Pons (tissue), 1 donor: ENCODE measurements at places on chromosomes 11 and 22.

DNA sequence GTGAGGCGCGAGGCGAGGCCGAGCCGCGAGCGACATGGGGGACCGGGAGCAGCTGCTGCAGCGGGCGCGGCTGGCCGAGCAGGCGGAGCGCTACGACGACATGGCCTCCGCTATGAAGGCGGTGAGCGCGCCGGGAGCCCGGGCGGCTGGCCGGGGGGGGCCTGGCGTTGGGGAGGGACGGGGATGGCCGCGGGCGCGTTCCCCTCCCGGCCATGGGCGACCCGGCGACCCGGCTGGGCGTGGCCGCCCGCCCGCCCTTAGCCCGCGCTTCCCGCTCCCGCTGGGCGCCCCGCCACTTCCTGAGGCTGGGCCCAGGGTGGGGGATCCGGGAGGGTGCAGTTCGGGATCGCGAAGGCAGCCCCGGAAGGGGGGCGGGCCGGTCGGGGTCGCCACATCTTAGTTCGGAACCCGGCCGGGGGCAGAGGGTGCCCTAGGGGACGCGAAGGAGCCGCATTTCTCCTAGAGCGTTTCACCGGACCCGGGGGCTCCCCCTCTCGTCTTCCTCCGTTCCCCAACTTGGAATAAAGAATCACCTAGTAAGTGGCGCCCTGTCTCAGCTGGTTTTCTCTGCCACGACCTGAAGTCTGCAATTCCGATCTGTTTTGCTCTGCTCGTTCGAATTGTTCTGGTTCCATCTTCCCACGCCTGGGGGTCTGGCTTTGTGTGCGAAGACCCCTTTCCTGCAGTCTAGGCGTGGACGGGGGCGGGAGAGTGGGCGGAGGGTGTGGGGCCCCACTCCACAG is 536 bp downstream of the YWHAH start:
- no peak for DNase-seq

GRCh38 chr11:127135256-127135655 is 134.7 kb upstream of the KIRREL3 start:
- DNase-seq: no peak

DNA sequence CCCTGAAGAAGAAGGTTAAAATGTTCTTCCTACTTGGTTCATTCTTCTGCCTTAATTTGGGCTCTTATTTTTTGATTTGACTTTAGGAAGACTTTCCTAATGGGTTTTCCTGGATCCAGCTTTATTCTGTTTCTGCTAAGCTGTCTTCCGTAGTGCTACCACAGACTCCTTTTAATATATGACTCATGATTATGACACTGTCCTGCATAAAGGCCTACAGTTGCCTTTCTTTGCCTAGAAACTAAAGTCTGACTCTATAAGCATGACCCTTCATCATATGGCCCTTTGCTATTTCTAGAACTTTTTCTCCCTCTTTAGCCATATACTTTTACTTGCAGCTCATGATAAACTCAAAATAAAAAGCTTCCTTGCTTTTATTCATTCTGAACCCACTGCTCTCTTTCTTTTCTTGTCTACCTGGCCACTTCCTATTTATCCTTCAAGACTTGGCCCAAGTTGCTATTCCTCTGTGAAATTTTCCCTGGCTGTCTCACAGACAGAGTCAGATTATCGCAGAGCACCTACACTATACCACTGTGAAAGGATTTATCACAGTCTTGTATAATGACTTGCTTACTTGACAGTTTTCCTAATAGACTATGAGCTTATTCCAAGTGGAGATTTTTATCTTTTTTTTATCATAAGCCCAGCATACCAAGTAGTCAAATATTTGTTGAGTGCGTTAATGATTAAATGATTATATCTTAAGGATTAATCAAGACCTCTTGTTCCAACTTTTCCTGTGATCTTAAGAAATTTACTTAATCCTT is 24.7 kb downstream of the TBCEL start:
- no peak for DNase-seq

DNA sequence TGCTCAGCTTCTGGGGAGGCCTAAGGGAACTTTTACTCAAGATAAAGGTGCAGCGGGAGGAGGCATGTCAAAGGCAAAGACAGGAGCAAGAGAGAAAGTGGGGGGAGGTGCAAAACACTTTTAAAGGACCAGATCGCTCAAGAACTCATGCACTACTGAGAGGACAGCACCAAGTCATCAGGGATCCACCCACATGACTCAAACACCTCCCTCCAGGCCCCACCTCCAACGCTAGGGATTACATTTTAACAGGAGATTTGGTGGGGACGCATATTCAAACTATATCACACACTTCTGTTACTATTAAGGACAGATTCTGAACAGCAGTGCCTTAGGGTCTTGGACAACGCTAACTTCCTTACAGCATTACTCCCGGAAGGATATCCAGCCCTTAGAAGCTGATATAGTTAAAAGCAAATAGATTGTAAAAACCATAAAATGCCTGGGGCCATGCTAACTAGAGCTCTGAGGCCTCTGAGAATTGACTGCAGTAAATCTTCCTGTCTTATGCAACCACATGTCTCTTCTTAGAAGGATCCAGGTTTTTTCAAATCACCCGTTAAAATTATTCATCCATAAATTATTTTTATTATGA is 16.7 kb upstream of the ZC3H12C start:
- DNase-seq: no peak

GRCh38 chr11:57770793-57771192 is 9.2 kb downstream of the CTNND1 start:
- no peak for DNase-seq

GRCh38 chr22:50656122-50657070 is 16.2 kb upstream of the SHANK3 start:
- no peak for DNase-seq

GRCh38 chr11:134393638-134394037 is 18.4 kb downstream of the B3GAT1 start:
- peak; percentile 45 for DNase-seq

DNA sequence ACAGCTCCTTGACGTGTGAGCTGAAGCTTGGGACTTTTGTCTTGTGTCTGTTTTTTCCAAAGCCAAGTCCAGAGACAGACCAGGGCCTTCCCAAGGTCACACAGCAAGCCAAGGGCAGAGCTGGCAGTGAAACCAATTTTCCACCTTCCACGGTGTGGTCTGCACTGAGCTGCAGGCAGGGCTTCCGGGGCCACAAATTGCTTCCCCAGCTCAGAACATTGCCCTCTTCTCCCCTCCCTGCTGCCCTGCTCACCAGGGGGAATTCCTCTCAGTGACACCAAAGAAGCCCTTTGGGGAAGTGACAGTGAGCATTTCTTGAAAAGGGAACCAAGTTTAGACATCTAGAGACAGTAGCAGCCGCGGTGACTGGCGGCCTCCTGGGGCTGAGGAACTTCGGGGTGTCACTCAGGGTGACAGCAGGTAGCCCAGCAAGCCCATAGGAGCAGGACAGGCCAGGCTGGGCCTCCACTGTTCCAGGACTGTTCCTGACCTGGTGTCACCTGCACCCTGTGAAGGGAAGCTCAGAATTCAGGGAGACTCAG is 9.2 kb downstream of the FXYD2 start:
- peak; percentile 79 for DNase-seq

- no peak for DNase-seq
Observed at GRCh38 chr11:66509131-66509561, 1.3 kb upstream of the BBS1 start.

DNA sequence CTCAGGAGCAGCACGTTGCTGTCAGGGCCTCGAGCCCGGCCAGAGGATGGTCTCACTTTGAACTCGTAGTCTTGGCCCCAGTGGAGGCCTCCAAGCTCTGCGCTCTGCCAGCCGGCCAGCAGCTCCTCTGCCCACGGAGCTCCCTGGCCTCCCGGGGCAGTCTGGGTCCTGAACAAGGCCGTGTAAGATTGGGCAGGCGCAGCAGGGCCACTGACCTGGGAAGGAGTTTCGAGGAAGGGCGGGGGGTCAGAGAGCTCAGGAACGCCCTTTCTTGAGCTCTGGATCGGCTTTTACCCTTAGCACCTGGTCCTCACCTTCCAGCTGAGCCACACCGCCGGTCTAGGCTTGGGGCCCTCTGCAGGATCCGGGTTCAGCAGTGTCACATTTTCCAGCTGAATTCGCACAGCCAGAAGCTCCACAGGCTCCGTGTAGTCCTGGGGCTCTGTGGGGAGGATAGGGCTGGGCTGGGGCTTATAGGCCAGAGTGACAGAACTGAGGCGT is 2.1 kb downstream of the ROBO4 start:
- DNase-seq: no peak

- no peak for DNase-seq
Observed at GRCh38 chr11:1172729-1173117, 15.0 kb downstream of the MUC5AC start.

DNA sequence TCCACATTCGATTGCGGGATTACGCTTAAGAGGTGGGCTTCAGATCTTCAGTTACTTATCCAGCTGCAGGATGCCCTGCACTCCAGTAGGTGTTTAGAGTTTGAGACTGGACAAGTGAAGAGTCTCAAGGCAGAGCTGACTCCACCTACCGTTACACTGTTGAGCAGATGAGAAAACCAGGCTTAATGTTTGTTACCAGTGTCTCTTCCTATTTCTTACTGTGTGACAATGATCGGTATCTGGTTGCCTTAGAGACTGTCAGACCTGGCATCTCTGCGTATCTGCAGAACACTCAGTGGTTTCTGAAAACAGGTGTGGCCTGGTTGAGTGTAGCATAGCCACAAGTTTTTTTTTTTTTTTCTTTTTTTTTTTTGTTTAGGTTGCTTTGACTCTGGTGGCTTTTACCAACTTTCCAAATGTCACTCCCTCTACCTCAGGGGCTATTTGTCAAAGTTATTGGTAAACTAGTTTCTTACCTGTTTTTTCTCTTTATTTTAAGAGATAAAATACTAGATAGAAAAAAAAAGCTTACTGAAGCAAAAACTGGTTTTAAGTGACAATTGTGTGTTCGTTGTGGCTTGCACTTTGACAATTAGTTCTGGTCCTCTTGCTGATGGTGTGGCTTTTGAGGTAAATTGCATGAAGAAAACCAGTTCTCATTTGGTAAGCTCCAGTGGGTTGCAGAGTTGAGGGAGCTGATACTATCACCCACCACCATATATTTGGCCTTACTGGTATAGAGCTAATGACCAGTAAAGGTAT is 284.8 kb downstream of the ETS1 start:
- DNase-seq: no peak

- DNase-seq: no peak
Observed at GRCh38 chr11:9158898-9159391, 67.5 kb upstream of the SCUBE2 start.

DNA sequence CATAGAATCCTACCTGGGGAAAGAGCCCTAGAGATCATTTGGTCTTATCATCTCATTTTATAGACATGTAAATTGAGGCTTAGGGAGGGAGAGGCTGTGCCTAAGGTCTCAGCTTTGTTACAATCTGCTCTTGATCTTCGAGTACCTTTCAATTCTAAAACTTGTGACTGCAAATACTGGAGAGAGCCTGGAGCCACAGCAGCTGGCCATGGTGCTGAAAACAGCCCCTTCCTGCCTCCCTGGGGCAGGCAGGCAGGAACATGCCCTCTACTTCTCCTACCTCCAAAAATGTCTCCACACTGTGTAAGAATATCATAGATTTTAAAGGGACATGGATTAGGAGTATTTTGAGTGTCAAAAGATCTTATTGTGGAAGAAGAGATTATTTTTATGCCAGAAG is 52.2 kb downstream of the C22orf42 start:
- DNase-seq: no peak

- peak; percentile 36 for DNase-seq
Observed at GRCh38 chr11:109435121-109435742, 13.2 kb downstream of the C11orf87 start.

GRCh38 chr11:26936109-26936508 is 57.8 kb upstream of the FIBIN start:
- no peak for DNase-seq

DNA sequence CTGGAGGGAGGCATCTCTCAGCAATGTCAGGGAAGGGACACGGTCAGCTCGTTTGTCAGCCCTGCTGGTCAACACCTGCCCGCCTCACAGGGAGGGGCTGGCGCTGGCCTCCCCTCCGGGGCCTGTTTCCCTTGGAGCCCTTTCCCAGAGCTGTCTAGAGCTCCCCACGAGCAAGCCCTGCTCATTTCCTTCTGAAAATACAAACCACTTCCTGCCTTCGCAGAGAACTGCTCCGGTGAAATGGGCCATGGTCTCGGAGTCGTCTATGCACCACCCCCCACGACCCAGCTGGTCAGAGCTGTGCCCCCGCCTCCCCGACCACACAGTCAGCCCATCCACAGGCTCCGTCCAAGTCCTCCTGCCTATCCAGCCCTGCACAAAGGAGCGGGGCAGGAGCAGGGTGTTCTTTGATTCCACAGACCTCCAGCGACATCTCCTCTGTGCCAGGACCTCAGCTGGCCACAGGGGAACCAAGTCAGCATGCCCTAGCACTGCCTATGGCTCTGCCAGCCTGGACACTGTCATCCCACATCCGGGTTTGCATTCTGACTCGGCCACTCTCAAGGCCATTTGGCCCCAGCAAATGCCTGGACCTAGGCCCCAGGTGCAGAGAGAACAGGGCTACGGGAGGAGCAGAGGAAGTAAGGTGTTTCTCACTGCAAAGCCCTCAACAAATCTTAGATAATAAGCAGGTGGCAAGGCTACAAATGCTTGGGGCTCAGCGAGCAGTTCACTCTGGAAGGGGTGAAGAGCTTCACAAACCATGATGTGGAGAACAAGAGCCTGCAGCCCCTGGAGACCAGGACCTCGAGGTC is 82.1 kb upstream of the WNT11 start:
- DNase-seq: no peak

- no peak for DNase-seq
Observed at GRCh38 chr11:96412761-96413381, 23.1 kb downstream of the JRKL start.

- DNase-seq: peak; percentile 81
Observed at GRCh38 chr11:33329705-33330329, 72.6 kb downstream of the HIPK3 start.

GRCh38 chr11:35035894-35036408 is 103.0 kb upstream of the CD44 start:
- peak; percentile 56 for DNase-seq
